Activated naive CD4-positive, alpha-beta T cell treated with anti-CD3 and anti-CD28 coated beads for 36 hours (primary cell): ENCODE measurements at places on chromosomes 3 and 15.

- DNase-seq, result no peak
These were observed 235.6 kb downstream of the EDEM1 start for GRCh38 chr3:5423076-5423475.

GRCh38 chr15:82571722-82572222 lies 31.5 kb upstream of the RPS17 start:
- peak; percentile 15 for DNase-seq

GRCh38 chr15:28936081-28936480 lies 50.3 kb downstream of the APBA2 start:
- no peak for DNase-seq

GRCh38 chr15:40823572-40824343 lies 4.8 kb downstream of the PPP1R14D start:
- DNase-seq, result no peak

DNA sequence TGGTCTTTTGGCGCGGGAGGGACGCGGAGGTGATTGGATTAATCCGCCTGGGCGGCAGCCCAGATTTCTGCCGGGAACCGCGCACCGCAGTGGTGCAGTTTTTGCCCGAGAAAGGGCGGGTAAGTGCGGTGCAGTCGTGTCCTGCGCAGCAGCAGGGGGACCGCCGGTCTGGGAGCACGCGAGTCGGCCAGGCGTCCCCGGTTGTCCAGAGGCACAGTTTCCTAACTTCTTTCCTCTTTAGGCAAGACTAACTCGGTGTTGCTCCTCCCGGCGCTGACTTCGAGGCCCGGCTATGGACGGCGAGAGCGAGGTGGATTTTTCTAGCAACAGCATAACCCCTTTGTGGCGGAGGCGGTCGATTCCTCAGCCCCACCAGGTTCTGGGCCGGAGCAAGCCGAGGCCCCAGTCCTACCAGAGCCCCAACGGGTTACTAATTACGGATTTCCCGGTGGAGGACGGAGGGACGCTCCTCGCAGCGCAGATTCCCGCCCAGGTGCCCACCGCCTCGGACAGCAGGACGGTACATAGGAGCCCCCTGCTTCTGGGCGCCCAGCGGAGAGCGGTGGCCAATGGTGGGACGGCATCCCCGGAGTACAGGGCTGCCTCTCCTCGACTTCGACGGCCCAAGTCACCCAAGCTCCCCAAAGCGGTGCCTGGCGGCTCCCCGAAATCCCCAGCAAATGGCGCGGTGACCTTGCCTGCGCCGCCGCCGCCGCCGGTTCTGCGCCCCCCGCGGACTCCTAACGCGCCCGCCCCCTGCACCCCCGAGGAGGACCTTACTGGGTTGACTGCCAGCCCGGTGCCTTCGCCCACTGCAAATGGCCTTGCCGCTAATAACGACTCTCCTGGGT lies 736 bp downstream of the ARHGEF26 start:
- peak; percentile 23 for DNase-seq

GRCh38 chr3:36206956-36207580 lies 173.2 kb upstream of the STAC start:
- no peak for DNase-seq

GRCh38 chr15:58257776-58258325 lies 119.7 kb downstream of the AQP9 start:
- DNase-seq, result no peak

DNA sequence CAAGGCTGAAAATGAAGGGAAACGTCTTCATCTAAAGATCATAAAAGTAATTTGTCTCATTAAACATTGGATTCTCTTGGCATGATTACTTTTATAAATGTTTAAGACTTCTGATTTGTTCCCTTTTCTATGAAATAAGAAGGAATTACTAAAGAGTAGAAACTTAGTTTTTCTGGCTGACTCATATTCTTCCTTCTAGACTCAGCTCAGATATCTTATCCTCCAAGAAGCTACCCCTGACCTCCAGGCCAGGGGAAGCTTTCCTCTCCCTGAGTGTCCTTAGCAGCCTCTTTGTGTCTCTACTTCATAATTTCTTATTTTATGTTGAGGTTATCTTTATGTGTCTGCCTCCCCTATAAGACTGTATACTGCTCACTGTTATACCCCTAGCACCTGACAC lies 291.9 kb upstream of the STT3B start:
- DNase-seq, result no peak

DNA sequence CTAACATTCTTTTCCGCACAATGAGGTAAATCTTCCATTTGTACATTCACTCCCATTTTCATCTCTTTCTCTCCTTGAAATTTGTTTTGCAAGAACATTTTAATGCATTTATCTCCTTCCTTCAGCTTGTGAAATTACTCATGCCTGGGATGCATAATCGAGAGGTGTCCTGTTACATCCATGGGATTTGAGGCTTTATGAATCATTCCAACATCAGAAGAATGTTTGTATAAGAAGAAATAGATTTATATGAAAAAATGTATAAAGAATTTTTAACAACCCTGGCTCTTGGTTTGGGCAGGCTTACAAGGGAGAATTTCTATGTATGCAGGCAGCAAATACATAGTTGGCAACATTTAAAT lies 93.2 kb upstream of the MBNL1 start:
- DNase-seq, result no peak

DNA sequence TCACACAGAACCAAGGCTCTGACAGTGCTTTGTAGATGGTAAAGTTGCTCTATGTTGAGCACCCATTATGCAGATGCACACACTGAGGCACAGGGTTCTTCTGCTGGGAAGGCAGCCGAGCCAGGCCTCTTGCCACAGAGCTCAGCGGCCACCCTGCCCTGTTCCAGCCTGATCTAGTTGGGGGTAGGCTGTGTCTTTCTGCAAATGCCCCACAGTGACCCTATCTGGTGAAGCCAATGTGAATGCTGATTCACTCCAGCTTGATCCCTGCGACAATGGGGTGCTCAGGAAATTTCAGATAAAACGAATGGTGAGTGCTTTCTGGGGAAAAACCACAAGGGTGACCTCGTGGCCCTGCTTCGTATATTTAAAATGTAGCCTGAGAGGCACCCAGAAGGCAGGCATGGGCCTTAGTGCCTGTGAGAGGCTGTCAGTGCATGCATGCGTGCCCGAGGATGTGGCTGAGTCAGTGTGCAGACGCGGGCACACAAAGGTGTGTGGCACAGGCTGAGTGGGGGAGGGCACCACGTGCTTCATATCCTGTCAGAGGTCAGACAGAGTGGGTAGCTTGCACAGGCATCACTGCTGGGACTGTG lies 85.7 kb downstream of the ATP2B2 start:
- DNase-seq, result peak; percentile 68

DNA sequence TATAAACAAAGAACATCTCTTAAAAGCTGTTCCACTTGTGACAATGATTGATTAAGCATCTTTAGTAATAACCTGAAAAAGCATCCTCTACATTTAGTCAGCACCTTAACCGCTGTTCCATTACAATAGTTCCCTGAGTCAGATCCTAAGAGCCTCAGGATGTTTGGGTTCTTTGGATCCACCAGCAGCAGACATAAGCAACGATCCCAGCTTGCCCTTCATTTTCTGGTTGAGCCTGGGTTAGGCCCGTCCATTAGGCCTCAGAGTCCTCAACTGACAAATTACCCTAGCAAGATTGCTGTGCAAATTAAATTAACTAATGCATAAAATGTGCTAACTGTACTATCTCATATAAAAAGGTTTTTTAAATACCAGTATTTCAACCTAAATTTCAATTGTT lies 42.3 kb upstream of the ROBO1 start:
- DNase-seq, result no peak

GRCh38 chr3:101938262-101938847 lies 89.0 kb downstream of the NFKBIZ start:
- no peak for DNase-seq

DNA sequence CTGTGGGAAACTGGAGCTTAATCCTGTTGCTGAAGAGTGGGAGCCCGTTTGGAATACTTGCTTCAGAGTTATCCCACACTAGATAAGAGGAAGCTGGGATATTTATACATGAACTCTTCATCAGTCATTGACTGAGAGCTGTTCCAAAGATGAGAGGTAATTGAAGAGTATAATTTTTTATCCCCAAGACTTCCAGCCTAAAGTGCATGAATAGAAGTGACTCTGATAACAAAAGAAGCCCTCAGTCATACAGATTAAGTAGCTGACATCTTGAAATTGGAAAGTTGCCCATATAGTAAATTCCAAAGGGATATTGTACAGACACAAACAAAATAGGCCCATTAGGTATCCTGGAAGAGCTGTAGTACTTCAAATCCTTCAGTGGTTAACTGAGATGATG lies 268.0 kb downstream of the EPHA3 start:
- DNase-seq, result no peak

DNA sequence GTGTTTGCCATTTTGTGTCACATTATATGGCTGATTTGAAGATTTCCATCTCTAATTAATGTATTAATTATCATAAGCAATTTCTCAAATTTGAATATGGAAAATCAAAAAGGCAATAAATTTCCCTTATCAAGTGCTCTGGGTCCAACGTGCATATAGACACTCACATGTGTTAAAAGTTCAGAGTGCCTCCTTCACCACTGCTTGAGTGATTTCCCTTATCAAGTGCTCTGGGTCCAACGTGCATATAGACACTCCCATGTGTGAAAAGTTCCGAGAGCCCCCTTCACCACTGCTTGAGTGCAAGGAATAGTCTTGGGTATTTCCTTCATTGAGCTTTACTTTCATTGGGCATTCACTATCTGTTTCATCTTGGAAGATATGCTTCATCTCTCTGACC lies 421.0 kb upstream of the ZNF717 start:
- no peak for DNase-seq

DNA sequence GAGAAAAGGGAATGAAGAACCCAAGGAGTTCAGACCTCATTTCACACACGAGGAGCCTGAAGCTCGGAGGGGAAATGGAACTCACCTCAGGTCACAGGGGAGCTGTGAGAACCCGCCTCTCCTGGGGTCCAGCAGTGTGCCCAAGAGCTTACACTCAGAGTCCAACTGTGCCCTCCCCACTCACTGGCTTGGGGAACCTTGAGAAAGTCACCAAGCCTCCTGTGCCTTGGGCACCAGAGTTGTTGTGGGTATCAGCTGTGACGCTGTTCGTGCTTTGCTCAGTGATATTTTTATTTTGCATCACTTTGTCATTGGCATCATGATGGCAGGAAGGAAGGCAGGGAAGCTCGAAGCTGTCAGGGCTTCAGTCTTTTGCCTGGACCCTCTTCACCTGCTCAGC lies 83.4 kb downstream of the TLE3 start:
- no peak for DNase-seq

DNA sequence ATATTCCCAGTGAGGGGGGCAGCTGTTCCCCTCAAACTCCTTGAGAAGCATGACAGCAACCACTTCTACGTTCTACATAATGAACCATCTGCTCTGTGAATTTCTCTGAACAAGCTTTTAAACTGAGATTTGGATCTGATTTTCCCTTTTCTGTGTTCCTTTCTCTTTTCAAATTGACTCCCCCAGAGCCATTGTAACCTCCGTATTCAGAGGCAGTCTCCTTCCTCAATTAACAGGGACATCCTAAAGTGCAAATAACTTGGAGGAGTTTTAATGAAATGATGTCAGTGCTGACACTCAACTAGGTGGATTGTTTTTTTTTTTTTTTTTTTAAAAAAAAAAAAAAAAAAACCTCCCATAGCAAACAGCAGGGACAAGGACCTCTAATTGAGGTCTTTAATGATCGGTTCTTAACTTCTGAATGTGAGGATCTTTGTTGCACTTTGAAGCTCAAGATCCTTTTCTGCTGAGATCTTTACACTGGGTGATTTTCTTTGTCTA lies 48.8 kb downstream of the ADAMTS9 start:
- DNase-seq, result no peak

DNA sequence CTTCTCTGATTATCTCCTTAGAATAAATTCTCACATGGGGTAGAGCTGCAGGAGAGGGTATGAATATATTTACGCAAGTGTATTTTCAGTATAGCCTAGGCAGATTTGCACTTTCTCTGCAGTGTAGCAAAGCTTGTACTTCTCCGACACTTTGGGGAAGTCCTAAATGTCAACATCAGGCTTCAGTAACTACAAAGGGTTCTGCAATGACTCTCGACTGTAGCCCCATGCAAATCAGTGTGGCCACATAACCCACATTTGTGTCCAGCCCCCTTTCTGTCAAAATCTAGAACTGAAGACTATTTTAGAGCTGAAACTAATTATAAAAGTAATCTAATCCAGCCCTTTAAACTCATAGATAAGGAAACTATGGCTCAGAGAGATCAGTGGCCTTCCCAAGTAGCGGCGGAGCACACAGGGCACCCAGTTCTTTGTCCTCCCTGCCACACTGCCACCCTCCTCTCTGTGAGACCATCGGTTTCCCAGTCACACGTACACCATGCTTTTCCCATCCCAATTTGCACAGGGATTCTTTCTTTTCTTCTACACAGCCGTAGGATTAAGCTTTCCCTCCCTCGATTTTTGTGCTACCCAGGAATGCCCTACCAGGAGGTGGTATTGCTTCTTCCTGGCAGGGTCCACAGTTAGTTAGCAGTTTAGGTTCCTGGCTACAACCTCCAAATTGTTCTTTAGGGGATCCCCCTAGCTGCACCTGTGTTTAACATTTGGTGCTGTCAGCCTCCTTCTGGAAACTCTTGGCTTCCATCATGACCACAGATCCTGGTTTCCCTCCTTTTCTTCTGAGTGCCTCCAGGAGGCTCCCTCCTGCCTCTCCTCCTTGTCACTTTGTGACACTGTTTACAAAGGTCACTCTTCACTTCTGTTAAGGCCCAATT lies 22.9 kb downstream of the MRAS start:
- DNase-seq, result no peak

GRCh38 chr3:45819543-45819942 lies 22.4 kb downstream of the LZTFL1 start:
- DNase-seq, result no peak

- no peak for DNase-seq
These were observed 51.1 kb downstream of the TRIM71 start for GRCh38 chr3:32868719-32869512.

- DNase-seq, result no peak
These were observed 34.6 kb upstream of the DUSP7 start for GRCh38 chr3:52090933-52091468.

DNA sequence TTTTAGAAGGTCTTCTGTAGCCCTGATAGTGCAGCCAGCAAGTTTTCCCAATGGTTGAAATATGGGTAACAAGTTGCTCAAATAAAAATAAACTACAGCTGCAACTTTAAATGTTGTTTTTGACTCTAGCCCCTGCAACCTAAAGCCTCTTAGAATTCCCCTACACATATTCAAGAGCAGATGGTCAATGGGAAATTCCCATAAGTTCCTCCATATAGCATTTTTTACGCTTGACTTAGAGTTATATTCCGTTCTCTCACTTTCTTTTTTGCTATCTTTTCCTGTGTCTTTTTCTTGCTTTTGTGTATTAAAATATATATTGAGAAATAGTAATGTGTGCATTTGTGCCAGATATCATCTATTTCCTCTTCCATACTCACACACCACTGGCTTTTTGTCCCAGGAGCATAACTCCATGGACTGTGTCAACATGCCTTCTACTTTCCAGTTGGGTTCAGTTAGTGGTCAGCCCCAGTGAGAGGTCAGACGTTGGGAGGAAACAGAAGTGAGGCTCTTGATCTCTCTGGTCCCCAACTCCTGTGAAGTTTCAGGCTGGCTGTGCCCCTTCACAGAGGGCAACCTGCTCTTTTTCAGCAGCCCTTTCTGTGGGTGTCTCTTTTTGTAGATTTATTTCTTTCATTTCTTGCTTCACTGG lies 63.3 kb upstream of the TP63 start:
- no peak for DNase-seq
